Memory B cell (primary cell): ENCODE measurements at places on chromosomes 3 and 15.

GRCh38 chr3:168472783-168473182 lies 377.1 kb upstream of the GOLIM4 start:
- DNase-seq = no peak

DNA sequence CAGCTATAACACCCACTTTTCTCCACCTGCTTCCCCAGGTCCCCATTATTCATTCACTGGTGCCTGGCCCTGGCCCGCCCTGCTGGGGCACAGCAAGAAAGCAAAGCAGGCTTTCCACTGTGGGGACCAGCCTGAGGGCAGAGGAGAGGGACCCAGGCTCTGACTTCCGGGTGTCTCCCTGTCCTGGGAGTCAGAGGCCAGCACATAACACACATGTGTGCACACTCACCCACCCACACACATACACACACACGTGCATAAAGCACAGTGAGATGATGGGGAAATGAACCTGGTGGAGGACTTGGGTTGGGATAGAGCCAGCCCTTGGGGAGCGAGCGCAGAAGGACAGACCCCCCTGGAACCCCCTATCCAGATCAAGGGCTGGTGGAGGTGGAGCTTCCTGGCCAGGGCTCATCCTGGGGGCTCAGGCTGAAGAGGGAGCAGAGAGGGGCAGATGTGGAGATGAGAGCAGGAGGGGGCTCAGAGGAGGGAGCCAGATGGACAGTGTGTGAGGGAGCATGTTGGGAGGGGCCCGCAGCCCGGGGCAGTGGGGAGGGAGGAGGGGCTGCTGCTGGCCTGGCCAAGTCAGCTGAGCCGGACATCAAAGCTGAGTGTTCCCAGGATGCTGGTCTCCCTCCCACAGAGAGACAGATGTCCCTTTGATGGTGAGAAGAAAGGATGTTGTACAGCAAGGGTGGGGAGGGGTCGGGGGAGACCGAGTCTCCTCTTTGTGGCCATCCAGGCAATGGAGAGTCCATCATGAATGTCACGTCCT lies 78.2 kb downstream of the LINGO1 start:
- DNase-seq = no peak

DNA sequence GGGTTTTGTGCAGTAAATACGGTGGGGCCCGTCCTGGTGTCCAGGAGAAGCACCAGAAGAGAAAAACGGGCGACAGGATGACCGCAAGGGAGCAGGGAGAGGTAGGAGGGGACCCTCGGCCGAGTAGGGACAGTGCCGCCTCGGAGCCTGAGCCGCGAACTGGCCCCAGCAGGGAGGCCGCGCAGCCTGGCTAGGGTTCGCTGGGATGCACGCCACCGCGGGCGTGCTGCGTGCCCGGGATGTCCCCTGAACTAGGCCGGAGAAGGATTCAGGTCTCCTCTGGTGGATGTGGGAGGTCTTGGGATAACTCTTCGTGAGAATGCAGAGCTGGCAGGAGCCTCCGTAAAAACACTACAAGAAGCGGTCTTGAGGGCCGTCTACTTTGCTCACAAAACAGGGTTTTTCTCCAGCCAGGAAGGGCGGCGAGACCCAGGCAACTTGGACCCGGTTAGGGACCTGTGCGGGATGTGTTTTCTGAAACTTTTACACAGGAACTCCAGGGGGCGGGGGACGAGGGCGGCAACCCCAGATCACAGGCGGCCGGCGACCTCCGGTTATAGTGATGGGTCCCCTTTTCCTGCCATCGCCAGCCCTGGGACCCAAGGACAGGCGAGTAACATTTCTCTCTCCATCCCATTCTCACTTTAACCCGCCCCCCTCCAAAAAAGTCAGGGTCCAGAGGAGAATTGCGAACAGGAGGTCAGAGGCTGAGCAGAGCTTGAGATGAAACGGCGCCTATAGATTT lies 35.5 kb downstream of the NR2F2 start:
- DNase-seq = no peak

DNA sequence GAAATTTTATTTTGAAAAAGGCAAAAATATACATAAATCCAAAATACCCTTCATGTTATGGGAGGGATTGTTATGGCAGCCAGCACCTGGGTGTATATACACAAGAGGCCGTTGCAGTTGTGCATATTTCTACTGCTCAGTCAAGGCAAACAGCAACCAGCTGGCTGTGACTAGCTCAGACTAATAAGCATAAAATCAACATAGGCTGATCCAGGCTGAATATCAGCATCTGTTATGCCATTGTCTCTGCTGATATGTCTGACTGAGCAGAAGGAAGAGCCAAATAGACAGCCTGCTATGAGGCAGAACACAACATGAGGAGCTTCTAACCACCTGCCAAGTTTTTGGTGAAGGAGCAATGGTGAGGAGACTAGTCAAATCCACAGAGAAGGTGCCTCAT lies 457.5 kb upstream of the ALCAM start:
- no peak for DNase-seq

- no peak for DNase-seq
These were observed 28.7 kb upstream of the BFSP2 start for GRCh38 chr3:133371181-133371580.

DNA sequence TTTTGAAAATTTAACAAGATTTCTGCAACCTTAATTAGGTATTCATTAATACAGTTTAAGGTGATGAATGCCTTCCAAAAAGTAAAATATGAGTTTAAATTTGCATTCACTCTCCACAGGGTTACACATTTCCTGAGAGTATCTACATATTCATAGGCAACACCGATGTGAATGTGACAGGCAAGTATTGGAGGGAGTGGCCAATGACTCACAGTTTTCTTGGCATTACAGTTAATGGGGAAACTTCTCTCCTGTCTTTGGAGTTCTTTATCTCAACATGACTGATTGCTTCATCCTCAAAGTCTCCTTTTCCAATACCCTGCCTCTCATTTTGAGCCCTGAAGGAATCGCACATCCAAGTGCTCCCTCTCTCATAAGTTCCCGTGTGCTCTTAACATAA lies 181.9 kb upstream of the CHL1 start:
- no peak for DNase-seq

DNA sequence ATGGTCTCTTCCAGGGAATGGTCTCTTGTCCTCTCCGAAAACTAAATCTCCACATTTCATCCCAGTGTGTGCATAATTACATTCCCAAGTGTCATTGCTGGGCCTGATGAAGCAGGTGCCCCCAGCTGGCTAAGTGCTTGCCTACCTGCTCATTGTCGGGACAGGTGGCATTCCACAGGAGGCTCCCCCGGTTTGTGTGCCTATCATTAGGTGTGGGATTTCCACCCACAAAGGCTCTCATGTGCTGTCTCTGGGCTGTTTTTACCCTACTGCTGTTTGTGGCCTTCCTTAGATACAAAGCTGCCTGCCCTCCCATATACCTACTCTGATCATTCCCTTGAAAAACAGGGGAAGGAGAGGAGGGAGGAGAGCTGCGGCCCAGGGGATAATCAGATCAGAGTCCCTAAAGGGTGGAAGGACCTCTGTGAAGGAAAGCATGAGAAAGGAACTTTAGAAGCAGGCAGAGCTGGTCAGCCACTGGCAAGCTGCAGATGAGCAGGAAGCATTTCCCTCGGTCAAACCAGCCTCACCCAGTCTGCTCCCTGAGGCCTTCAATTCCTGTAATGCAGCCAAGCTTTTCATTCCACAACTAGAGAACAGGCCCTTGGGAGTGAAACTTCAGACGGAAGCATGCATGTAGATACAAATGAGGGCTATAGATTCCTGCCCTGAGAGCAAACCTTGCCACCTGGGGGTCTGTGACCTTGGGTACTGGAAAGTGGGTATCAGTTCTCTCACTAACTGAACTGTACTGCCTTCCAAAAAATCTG lies 60.7 kb upstream of the HEG1 start:
- no peak for DNase-seq

GRCh38 chr15:52527911-52528563 lies 643 bp downstream of the MYO5A start:
- no peak for DNase-seq

GRCh38 chr3:117793622-117794265 lies 1084.2 kb downstream of the TUSC7 start:
- DNase-seq = no peak

- no peak for DNase-seq
These were observed 3.2 kb upstream of the PODXL2 start for GRCh38 chr3:127625821-127626220.

GRCh38 chr15:70566989-70567388 lies 196.4 kb downstream of the UACA start:
- no peak for DNase-seq

DNA sequence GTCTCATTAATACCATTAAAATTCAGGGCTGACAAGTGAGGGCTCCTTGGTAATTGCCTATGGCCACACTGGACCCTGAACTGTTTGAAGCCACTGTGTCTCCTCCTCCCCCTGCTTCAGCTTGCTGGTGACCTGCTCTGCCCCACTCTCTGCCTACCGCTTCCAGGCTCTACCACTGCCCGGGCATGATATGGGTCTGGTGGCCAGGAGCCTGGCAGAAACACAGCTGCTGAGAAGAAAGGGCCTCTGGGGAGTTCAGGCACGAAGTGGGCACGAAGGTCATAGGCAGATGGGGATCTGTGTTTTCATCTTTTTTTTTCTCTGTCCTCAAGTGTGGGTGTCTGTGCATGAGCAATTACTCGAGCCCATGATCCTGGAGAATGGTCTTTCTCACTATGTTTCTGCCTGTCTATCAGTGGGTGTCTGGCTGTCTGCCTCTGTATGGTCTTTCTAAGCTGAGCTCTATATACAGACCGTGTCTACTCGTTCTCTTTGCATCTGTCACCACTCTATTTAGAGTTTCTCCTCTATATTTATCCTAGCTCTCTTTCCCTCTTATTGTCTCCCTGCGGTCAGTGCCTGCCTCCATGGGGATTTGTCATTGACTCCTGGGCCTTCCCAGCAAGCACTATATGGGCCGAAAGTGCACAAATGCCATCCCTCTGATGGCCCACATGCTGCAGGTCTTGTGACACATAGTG lies 42.1 kb upstream of the EPHB1 start:
- no peak for DNase-seq

GRCh38 chr3:71395470-71395869 lies 188.1 kb downstream of the FOXP1 start:
- no peak for DNase-seq

DNA sequence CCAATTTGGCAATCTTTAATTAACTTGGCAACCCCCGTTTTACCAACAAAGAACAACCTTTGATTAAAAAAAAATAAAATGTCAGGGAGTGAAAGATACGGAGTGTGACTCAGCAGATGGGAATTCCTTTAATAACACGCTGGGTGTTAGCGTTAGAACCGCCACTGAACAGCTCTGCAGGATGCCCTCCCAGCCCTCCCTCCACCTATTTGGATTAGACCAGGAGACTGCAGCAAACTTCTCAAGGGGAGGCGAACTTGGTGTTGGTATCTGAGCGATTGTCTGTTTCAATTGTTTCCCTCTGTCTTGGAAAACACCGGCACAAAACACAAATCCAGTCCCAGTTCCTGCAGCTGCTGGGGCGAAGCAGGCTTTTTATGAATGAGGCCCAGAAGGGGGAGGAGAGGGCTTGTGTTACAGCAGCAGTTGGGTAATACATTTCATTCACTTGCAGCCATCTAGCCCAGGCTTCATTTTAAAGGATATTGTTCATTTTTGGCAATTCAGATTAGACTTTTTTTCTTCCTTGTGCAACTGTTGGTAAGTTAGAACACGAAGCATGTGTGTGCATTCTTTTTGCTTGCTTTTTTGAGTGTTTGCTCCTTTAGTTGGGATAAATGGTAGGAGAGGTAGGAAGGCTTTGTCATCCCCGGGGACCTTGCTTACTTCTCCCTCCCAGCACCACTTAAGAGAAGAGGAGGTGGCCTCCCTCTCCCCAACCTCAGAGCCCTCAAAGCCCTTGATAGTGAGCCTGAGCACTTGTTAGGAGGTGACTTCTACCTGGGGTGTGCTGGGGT lies 152.3 kb downstream of the IGF1R start:
- DNase-seq = no peak

- no peak for DNase-seq
These were observed 81.9 kb downstream of the MECOM start for GRCh38 chr3:169581633-169582032.

GRCh38 chr15:34722439-34722836 lies 32.4 kb downstream of the GJD2 start:
- no peak for DNase-seq

DNA sequence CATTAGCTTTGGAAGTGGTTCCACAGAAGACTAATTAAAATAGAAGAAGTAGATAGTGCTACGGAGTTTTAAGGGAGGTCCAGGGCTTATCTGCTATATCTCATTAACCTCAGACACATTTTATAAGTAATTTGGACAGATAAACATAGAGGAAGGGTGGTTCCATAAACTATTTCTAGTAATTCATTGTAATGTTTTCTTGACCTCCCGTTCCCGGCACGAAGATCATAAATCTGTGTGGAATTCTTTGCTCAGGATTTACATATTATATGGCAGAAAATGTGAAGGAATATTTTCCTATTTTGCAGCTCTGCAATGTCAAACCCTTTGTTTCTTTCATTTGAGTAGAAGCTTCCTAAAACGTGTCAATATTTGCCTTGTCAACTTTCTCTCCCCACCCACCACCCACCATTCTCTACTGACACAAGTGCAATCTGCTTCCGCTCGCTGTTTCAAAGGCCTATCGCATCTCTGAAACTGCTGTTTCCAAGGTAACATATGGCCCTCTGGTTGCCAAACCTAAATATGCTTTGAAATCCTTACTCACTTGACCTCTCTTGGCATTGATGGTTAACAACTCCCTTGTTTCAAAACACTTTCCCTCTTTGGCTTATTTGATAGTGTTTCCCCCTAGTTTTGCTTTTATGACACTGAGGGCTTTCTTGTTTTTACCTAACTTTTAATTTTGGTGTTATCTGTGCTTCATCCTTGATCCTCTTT lies 21.4 kb upstream of the PLSCR5 start:
- DNase-seq = no peak

DNA sequence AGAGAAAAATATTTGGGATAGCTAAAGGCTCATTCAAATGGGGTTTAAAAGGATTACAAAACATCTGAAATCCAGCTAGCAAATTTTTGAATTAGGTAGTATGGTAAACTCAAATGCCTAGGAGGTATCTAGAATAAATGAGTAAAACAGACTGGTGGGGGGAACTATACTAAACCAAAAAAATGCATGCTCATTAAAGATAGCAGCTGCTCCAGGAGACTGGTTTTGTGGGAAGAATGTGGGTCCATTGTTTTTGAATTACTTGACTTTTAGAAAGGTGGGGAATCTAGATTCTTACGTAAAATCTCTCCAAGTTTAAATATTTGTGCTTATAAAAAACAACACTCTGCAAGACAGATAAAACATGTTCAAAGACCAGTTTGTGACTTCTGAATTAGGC lies 73.8 kb downstream of the LEKR1 start:
- no peak for DNase-seq

GRCh38 chr15:52103217-52104207 lies 9.1 kb downstream of the BCL2L10 start:
- DNase-seq = no peak

DNA sequence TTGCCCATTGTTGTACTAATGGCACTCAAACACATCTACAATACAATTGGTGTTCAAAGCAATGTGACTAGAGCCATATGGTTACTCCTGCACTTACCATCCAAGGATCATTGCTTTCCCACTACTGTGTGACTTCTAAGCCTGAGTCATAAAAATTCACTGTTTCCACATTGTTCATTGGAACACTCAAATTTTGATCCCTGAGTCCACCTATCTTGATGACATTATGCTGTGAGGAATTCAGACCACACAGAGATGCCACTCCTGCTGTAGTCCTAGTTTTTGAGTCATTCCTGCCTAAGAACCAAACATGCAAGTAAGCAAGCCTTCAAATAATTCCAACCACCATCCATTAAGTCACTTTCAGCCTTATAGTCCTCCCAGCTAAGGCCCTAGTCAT lies 176.2 kb downstream of the EFHB start:
- DNase-seq = no peak

GRCh38 chr15:70602834-70603560 lies 160.4 kb downstream of the UACA start:
- no peak for DNase-seq

GRCh38 chr15:67501177-67501835 lies 19.6 kb upstream of the C15orf61 start:
- DNase-seq = no peak
